ENCODE measurements at places on chromosomes 2 and 18.

GRCh38 chr2:71667256-71668182, 214.2 kb downstream of the DYSF start:
- no peak for DNase-seq

DNA sequence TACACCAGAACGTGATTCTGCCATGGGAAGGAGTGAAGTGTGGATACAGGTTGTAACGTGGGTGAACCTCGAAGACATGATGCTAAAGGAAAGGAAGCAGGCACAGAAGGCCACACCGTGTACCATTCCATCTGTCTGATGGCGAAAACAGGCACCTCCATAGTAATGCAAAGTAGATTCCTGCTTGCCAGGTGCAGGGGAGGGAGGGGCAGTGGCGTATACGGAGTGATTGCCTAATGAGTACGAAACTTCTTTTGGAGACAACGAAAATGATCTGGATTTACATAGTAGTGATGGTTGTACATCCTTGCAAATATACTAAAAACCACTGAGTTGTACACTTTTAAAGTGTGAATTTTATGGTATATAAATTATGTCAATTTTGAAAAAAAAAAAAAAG, 106.7 kb downstream of the GBX2 start:
- no peak for DNase-seq

- no peak for DNase-seq
These were observed 431.8 kb upstream of the SALL3 start for GRCh38 chr18:78547817-78548216.

DNA sequence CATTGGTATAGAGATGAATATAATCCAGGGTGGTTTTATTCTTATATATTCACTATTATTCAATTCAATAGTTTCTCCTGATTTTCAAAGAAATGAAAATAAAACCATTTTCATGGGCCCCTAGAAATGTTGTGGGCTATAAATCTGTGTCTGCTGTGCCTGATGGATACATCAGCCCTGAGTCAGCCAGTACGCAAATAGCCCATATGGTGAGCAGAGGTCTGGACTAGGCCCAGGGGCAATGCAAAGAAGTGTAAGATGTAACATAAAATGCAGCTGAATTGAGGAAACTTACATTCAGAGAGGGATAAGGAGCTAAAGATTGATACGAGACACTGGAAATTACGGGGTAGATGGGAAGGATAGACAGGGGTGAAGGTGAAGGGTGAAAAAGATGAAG, 122.5 kb downstream of the MAIP1 start:
- DNase-seq, result peak; percentile 59

DNA sequence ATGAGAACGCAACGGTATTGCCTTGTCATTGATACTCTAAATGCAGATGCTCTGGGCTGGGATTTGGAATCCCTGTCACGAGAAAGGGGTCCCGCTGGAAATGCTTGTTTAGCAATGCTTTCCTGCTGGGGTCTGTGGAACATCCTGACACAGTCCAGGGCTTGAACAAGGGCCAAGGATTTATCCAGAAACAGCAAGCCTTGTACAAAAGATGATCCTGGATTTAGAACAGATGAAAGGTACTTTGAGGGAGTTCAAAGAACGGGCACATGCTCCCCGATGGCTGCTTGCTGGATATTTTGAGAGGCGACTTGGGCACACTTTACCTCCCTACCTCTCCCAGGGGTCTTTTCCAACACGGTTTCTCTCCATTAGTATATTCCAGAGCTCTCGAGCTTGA, 108.1 kb upstream of the CELF4 start:
- DNase-seq, result no peak

DNA sequence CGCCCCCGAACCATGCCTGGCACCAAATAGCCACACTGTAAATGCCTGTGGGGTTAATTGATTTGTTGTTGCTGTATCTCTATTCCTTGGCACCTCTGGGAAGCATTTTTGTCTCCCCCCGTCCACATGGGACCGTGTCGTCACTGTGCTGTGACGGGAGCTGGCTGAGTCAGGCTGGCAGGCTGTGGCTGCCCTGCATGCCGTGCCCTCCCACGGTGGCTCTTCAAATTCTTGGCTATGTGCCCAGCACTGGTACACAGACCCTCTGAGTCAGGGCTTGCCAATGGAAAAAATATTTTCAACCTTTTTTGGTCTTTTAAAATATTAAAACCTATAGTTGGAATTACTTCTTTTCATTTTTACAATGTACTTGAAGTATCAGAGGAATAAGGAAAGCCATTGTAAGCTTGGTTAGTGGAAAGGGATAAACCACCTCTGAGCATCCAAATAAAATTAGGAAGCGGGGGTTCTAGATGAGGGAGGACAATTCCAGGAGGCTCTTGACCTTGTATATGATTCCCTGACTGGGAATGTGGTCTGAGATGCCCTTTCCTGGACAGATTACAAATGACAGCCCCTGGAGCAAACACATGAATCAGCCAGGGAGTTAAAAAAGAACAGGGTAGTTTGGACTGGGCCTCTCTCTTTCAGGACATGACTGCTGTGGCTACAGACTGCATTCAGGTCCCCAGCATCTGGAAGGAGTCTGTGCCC, 59.4 kb downstream of the DGKD start:
- peak; percentile 84 for DNase-seq

DNA sequence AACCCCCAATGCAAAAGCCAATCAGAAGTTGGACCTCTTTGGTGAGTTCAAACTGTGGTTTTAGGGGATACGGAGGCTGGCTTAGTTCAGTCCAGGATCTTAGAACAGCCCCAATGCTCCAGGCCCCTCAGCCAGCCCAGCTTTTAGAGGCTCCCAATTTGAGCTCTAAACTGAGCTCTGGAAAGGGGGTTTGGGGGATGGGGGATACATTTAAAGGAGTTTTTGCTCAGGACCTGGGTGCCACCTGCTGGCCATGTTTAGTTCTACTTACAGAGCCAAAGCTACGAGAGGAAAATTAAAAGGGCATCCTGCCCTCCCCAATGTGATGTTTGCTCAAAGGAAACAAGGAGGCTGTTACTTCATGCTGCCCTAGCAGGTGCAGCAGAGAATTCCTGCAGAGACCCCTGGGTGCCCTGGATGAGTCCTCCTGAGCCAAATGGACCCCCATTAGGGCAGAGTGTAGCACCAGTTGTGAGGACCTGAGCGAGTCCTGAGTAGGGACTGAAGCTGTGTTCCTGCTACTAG, 15.9 kb upstream of the TMEM214 start:
- DNase-seq, result peak; percentile 62

- no peak for DNase-seq
These were observed 5.3 kb downstream of the MLPH start for GRCh38 chr2:237492137-237492890.

GRCh38 chr2:39290433-39290832, 46.7 kb upstream of the CDKL4 start:
- DNase-seq, result no peak

GRCh38 chr18:12376034-12376753, 833 bp downstream of the AFG3L2 start:
- DNase-seq, result peak; percentile 36

DNA sequence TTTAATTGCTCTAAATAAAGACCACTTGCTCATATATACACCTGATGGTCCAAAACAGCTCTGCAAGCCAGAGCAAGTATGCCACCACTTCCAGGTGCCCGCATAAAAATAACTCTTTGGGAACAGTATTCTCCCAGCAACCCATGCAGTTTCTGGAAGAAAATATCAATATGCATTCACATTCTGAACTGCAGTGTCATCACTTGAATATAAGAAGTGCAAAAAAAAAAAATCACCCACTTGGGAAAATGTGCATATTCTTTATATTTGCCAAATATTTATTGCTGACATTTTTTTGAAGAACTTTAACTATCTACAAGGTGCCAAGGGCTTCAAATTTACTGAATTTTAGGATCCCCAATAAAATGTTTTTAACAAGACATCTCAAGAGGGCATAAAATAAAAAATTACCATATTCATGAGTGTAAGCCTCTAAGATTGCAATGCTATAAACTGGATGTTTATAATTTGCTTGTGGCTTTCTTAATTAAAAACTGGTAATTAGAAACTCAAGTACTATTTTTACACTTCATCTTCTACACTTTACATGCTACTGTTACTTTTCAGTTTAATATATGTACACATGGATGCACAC, 360.6 kb upstream of the HNRNPA3 start:
- no peak for DNase-seq

DNA sequence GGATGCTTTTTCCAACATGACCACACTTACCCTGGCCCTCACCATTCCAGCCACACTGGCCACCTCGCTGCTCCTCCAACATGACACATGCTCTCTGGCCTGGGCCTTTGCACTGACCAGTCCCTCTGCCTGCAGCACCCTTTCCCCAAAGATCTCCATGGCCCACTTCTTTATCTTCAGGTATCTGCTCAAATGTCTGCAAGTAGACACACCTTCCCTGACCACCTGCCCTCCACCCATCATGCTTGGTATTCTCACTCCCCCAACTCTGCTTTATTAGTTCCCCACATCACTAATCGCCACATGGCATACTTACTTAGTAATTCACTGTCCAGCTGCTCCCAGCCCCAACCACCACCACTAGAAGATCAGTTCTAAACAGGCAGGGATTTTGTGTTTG, 214.2 kb downstream of the BCL11A start:
- DNase-seq, result no peak

GRCh38 chr2:66323406-66323805, 111.5 kb upstream of the MEIS1 start:
- no peak for DNase-seq

GRCh38 chr2:46666044-46666679, 186.8 kb downstream of the TMEM247 start:
- no peak for DNase-seq

DNA sequence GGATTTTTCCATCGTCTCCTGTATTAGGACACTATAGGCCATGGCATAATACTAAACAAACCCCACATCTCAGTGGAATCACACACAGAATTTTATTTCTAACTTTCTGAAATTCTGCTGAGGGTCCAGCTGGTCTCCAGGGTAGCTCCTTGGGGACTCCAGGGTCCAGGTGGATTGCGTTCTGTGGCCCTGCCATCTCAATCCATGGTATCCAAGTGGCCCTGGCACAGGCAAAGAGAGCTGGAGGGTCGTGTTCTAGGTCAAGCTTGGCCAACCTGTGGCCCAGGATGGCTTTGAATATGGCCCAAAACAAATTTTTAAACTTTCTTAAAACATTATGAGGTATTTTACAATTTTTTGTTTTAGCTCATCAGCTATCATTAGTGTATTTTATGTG, 134.6 kb downstream of the CTIF start:
- DNase-seq, result no peak

DNA sequence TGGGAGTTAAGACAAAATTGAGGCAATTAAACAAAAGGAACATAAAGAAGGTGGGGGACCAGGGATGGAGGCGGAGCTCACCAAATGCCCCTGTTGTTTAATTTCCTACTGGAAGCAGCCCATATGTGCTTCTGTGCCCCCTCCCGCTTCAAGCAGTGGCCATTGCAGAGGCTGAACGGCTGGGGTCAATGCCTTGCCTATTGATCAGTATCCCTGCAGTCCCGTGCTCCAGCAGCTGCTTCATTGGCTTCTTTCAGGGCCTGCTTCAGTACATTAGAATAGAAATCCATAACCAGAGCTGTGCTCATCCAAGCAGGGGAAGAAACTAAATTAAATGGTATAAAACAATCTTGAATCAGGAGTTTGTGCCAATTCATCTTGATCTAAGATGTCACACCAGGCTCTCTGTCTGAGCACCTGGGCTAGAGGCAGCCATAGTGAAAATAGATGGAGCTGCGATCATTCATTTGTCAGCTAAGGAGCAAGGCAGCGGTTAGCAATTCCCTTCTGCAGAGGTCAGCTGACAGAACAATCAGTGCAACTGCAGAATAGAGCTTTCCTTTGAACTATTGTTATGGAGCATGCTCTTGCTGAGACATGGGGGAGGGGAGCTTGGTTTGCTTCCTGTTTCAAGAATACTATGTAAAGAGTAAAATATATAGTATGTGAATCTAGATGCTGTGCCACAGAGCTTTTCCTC, 222.4 kb downstream of the WDR7 start:
- peak; percentile 10 for DNase-seq

DNA sequence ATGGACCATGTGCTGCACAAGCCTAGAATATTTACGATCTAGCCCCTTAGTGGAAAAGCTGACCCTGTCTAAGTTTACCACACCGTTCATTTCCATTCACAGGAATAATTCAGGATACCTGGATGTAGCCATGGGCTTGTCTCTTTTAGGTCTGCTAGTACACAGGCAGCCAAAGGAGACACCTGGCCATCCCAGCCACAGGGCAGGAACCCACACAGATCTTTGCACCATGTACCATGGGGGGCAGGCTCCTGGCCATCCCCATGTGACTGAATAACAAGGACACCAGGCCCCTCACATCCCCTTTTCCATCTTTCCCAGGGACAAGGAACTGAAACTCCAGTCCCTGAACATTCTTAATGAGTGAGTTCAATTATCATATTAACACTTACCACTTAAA, 467.3 kb upstream of the MYT1L start:
- no peak for DNase-seq

DNA sequence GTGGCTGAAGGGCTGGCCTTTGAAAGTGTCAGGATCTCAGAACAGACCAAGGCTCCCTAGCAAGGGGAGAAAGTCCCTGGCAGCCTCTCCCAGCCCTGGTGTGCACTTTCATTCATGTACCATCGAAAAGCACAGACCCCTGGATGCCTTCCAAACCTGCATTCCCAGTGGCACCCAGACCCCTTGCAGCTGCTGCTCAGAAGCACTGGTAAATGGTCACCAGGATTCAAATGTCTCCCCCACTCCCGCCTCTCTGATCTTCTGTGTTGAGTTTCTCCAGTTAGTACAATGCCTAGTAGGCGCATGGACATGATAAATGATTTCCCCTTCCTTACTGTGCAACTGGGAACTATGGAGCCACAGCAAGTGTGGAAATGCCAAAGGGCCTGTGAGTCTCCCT, 180.0 kb downstream of the GLI2 start:
- DNase-seq, result no peak

- no peak for DNase-seq
These were observed 35.0 kb downstream of the SNED1 start for GRCh38 chr2:241033336-241033987.

DNA sequence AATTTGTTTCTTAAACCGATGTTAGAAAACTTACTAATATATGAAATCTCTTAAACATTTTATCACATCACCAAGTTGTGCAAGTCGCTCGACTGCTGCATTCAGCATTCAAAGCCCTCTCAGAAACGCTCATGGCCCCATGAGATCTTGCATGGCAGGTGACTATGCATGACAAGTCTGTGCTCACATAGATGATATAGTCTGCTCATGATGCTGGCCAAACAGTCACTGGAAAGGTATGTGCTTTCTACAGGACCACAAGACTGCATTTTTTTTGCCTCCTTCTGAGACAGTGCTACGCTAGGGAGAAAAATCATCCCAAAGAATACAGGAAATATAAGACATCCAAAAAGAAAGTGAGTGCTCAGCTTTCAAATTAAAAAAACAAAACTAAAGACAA, 98.3 kb upstream of the ZBTB14 start:
- peak; percentile 1 for DNase-seq
